ENCODE measurements at places on chromosomes 1 and 21. TPM values are rescaled to one million over a fixed set of nuclear protein-coding genes. Genes with fewer than 3 reads are reported as not detected.

The ACADM gene
- 29.6 TPM for total RNA-seq

The FAM229A gene
- total RNA-seq, result 3.4 TPM

The GUCA2B gene
- not detected for total RNA-seq

The FCRL6 gene
- total RNA-seq, result not detected

The TMEM54 gene
- total RNA-seq, result 162 TPM

The SPRR1A gene
- not detected for total RNA-seq
